ENCODE measurements at places on chromosomes 5 and 9.

- no peak for DNase-seq
Observed at GRCh38 chr9:10525972-10526371, 86.8 kb downstream of the PTPRD start.

- DNase-seq, result no peak
Observed at GRCh38 chr5:151200913-151201595, 22.8 kb downstream of the CCDC69 start.

- no peak for DNase-seq
Observed at GRCh38 chr9:133425049-133425632, 3.0 kb downstream of the ADAMTS13 start.

GRCh38 chr5:131973089-131973712 lies 27.7 kb upstream of the MEIKIN start:
- no peak for DNase-seq

- DNase-seq, result no peak
Observed at GRCh38 chr9:129414377-129414992, 206.4 kb downstream of the C9orf50 start.

GRCh38 chr9:104555521-104555920 lies 13.4 kb upstream of the OR13C8 start:
- no peak for DNase-seq

DNA sequence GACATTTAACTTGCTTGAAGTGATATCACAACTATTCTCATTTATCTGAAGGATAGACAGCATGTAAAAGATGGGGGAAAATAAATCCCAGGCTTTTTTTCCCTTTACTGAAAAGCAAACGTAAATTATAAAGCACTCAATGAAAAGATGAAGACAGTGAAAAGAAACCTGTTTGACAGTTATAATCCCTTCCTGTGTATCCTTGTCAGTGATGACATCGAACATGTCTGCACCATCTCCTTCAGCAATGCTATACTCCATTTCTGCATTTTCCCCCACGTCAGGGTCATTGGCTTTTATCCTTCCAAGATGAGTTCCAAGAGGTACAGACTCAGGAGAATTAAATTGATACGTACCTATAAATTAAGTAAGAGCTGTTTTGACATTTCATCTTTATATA lies 134.9 kb downstream of the CDH9 start:
- DNase-seq, result no peak

GRCh38 chr9:126222835-126223431 lies 103.7 kb upstream of the MVB12B start:
- no peak for DNase-seq

DNA sequence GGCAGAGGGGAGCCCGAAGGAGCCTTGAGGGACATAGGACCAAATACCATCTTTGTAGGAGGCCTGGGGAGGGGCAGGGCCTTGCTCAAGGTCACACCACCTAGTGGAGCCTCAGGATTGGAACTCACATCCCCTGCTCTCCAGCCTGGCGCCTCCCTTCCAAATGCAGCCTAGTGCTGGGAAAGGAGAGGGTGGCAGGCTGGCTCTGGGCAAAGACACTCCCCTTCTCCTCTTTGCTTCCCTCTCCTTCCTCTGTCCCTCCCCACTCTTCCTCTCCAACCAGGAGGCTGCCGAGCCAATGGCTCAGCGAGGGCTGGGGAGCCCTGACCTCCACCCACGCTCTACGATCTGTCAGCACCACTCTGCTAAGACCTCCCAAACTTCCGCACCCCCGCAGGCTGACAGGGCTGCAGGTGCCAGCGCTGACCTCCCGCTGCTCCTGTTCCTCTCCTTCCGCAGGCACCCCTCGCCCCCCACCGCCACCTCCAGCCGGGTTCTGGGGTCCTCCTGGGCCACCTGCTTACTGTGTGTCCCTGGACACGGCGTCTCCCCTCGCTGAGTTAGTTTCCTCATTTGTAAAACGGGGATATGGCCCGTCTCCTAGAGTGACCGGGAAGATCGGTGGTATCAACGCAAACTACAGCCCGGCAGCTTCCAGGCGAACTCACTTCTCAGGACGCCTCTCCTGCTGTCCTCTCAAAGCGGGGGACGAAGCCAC lies 52.9 kb downstream of the C9orf50 start:
- no peak for DNase-seq

DNA sequence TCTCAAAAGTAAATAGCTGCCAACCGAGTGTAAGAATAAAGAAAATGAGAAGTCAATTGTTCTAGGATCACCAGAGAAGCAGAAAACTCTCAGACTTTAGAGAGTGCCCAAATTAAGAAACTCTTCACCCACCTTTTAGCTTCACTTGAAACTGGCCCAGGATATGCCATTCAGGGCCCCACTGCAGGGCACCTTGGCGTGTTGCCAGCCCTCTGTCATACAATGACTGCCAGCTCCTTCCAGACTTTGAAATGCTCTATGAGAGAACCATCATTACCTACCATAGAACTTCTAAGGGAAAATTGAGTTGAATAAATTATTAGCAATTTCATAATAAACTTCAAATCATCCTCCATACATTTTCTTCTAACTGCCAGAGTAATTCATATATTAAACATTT lies 240.5 kb downstream of the CETN3 start:
- no peak for DNase-seq

DNA sequence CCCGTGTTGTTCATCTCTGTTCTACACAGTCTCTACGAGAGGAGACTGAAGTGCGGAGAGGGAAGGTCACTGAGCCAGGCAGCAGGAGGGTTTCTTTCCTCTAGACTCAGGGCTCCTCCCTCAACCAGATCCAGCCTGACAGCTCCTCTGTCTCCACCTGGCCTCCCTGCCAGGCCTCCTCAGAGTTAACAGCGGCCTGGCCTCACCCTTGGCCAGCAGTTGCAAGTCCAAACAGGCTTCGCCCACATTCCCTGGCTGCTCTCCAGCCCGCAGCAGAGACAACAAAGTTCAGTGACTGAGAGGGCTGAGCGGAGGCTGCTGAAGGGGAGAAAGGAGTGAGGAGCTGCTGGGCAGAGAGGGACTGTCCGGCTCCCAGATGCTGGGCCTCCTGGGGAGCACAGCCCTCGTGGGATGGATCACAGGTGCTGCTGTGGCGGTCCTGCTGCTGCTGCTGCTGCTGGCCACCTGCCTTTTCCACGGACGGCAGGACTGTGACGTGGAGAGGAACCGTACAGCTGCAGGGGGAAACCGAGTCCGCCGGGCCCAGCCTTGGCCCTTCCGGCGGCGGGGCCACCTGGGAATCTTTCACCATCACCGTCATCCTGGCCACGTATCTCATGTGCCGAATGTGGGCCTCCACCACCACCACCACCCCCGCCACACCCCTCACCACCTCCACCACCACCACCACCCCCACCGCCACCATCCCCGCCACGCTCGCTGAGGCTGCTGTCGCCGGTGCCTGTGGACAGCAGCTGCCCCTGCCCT lies at the start of gene HRCT1:
Gene HRCT1, plus strand, starts transcription at position 291 of the 768 bp plus-strand sequence. Its CDS starts 86 bp downstream, at position 377.
- peak; percentile 94 for DNase-seq
